Right lung (tissue), 10 donors: ENCODE measurements at places on chromosomes 13 and 19. TPM values are rescaled to one million over a fixed set of nuclear protein-coding genes. Genes with fewer than 3 reads are reported as not detected.

DNA sequence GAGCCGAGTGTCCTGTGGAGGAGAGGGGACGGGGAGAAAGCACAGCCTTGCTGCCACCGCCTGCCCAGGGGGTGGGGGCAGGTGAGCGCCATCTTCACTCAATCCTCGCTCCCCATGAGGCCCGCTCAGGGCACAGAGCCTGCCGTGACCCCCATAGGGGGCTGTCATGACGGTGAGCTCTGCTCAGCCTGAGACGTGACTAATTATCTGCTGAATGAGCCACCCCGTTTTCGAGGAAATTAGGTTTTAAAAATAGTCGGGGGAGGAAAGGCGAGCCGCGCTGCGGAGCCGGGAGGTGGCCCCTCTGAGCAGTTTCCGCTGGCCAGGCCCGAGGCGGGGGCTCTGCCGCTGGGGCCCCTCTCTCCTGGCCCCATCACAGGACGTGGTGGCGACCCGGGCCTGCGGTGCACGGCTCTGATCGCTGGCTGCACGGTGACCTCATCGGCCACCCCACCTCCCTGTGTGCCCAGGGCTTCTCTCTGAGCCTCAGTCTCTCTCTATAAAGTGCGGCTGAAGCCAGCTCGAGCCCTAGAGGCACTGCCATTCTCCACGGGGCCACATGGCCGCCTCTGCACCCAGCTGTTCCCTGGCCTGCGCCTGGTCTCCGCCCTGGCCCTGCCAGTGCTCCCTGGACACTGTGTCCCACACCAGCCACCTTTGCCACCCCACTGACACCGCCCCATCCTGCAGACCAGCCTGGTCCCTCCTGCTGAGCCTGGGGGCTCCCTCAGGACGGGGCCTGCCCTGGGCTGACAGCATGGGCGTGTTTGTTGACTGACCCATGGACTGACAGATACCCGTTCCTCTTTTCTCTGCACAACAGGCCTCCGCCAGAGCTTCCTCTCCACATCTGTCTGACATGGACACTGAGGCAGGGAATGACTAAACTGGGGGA lies 28.3 kb downstream of the PIP5K1C start:
- DNase-seq, result no peak

GRCh38 chr13:87872813-87873212 lies 201.6 kb downstream of the SLITRK5 start:
- no peak for DNase-seq

DNA sequence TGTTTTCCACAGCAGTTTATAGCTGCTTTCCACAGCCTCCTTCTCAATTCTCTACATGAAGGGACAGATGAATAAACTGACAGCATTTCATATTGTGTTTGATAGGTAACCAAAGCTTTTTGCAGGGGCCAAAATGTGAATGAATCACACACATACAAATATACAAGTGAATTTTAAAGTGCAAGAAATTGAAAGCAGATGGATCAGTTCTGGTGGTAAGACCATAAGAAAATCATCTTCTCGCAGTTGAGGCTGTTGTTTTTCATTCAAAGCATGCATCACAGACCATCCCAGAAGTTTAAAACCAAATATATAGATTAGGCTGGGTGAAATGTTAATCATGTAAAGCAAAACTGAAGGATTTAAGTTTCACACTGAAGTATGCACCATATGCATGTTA lies 1569.4 kb downstream of the PCDH9 start:
- no peak for DNase-seq

Gene ZNF296
- 0.39 TPM for polyA plus RNA-seq

Gene CATSPERD
- polyA plus RNA-seq, result 1.8 TPM
